ENCODE measurements at places on chromosomes 4 and X.

DNA sequence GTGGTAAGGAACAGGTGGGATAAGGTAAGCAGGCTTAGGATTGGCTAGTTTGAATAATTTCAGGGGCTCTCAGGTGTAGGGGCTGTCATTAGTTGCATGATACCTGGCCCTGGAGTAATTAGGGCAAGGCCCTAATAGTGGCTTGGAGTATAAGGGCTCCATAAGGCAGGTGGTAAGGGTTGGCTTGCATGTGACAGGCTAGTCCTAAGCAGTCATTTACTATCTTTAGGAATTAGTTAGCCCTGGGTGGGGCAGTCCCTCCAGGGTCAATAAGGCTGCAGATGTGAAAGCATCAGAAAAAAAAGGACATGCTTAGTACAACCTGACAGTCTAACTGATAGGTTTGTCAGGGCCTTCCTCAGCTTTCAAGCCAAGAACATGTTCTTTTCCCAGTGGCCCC lies 7.8 kb upstream of the TMPRSS11D start:
- DNase-seq = no peak

DNA sequence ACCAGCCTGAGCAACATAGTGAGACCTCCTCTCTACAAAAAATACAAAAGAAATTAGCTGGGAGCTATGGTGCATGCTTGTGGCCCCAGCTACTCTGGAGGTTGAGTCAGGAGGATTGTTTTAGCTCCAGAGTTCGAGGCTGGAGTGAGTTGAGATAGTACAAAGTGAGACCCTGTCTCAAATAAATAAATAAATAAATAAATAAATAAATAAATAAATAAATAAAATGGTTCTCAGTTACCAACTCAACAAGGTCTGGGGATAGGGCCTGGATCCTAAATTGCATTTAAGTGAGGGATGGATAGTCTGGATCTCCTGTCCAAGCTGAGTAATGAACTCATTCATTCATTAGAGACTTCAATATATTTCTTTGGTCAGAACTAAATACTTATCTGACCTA lies 115.7 kb upstream of the IL1RAPL2 start:
- DNase-seq = no peak

- DNase-seq = no peak
Measured at GRCh38 chrX:6810776-6811175, 275.9 kb upstream of the VCX3A start.

- no peak for DNase-seq
Measured at GRCh38 chr4:153611679-153612078, 72.4 kb upstream of the TLR2 start.

- no peak for DNase-seq
Measured at GRCh38 chr4:173124209-173124865, 44.3 kb upstream of the GALNT7 start.

GRCh38 chr4:159205466-159205865 lies 102.6 kb downstream of the RAPGEF2 start:
- peak; percentile 41 for DNase-seq

Measured in CD14-positive monocyte (primary cell).